ENCODE measurements at places on chromosomes 12 and 14.

DNA sequence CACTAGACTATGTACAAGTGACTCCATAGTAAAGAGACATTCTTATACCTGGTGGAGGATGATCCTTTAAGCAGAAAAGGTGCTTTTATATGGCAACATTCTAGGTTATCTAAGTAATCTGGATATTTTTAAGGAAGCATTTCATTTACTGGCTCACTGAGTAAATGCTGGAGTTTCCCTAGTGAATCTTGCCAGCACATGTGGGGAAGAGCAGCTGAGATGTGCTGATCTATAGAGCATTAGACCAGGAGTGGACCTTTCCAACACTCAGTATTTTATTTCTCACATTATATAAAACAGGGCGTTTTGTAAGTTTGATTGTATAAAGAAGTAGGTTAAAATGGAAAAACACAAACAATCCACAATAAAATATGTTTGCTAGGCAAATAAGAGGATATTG is 478.5 kb downstream of the ATP23 start:
- no peak for DNase-seq

GRCh38 chr12:4280351-4281163 is 7.0 kb downstream of the CCND2 start:
- no peak for DNase-seq

DNA sequence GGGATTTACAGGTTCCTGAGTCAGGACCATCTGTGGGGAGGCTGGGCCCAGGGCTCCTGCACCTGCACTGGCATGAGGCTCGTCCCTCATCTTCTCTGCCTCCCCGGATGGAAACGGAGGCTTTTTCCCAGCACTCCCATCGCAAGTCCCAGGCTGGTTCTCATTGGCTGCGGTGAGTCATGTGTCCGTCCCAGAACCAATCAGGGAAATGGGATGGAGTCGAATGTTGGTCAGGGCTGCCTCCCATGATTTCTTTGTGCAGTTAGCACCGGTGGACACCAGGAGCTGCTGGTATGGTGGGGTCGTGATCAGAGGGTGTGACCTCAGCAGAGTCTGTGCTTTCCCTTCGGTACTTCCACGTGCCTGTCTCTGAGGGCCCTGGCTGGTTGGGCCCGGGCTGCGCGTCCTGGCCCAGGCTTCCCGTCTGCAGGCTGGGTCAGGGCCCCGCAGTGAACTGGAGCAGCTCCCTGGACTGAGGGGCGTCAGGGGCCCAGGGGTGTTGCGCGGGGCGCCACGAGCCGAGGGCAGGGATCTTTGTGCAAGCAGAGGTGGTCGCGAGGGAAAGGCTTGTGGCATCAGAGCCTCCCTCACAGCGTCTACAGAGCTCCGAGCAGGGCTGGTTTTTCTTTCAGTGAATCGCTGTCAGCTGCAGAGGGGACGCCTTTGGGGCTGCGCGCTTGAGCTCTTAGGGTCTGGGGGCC is 168.1 kb downstream of the ADGRD1 start:
- DNase-seq = no peak

- DNase-seq = no peak
These were observed 8.9 kb downstream of the APAF1 start for GRCh38 chr12:98653866-98654493.

GRCh38 chr12:93727195-93727811 is 50.1 kb downstream of the CRADD start:
- no peak for DNase-seq

- no peak for DNase-seq
These were observed 158.2 kb downstream of the CAND1 start for GRCh38 chr12:67427336-67427735.

DNA sequence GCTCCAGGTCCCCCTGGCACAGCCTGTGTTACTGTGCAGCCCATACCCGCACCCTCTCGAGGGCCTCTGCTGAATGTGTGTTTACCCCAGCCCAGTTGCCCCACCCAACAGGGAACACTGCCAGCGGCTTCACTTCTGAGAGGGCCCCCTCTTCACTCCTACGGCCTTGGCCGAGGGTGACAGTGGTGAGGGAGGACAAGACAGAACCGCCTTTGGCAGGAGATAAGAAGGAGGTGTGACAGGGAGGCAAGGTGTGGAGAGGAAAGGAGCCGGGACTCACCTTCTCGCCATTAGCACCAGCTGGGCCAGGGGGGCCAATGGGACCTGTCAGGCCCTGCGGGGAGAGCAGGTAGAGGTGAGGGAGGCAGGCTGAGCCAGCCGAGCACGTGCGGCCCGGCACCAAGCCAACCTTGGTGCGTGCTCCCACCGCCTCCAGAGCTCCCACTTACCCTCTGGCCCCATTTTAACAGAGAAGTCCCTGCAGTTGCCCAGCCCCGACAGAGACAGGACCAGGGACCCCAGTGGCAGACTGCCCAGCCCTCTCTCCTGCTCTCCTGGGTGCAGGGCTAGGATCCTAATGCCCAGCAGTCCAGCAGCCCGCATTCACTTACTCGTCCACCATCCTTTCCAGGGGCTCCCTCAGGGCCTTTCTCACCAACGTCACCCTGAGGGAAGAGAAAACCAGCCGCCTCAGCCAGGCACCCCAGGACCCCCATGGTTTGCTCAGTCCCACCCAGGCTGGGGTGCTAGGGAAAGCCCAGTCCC is 18.3 kb downstream of the TMEM106C start:
- no peak for DNase-seq

GRCh38 chr14:56378046-56378445 is 201.6 kb upstream of the TMEM260 start:
- no peak for DNase-seq
